ENCODE measurements at places on chromosomes 3 and 15. TPM values are rescaled to one million over a fixed set of nuclear protein-coding genes. Genes with fewer than 3 reads are reported as not detected.

Gene PPM1M
- 20.3 TPM for total RNA-seq

DNA sequence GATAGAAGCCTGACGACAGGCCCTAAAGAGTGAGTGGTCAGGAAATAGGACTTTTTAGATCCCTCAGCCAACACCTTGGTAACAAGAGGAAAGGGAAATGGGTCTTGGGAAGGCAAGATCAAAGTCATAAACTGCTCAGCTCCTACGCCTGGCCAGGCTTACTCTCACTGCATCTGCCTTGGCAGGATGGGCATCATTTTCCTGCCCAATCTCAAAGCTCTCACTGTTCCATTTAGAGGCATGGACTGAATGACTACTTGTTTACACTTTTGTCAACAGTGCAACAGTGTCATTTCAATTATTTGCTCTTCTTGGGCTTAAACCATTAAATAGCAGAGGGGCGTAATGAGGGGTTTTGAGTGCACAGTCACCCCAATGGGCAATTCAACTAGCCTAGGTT is 808.7 kb downstream of the GRM7 start:
- H3K36me3 ChIP-seq: no peaks in the 10 kb centered on the region
- H3K4me1 ChIP-seq: no peaks in the 10 kb centered on the region
- no peaks in the 10 kb centered on the region for H3K27me3 ChIP-seq
- no peak overlapping the region for H3K27ac ChIP-seq
- H3K4me3 ChIP-seq: no peak overlapping the region

Gene SYNM
- 54.0 TPM for total RNA-seq

Gene APH1B
- total RNA-seq: 13.2 TPM

- no peaks in the 10 kb centered on the region for H3K36me3 ChIP-seq
- no peak overlapping the region for H3K27ac ChIP-seq
- H3K4me3 ChIP-seq: no peak overlapping the region
- H3K4me1 ChIP-seq: peaks cover 7% of the 10 kb centered on the region
- H3K27me3 ChIP-seq: no peaks in the 10 kb centered on the region
- no peak for DNase-seq
Observed at GRCh38 chr3:186105543-186105942, 3.3 kb downstream of the ETV5 start.

DNA sequence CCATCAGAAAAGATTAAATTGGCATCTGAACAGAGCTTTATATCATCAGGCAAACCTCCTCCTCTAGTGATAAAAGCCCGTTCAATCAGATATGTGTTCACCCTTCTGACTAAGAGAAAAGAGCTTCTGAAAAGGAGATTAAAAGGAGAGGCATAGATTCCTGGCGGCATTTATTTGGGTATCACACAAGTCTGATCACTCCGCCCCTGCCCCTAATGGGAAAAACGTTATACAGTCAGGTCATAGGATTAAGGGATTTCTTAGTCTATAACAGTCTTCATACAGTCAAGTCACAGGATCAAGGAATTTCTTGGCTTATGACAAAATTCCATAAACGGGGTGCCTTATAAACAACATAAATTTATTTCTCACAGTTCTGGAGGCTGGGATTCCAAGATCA is 295.4 kb upstream of the SATB1 start:
- no peak for DNase-seq
- H3K4me1 ChIP-seq: no peaks in the 10 kb centered on the region
- H3K27me3 ChIP-seq: no peaks in the 10 kb centered on the region
- H3K36me3 ChIP-seq: no peaks in the 10 kb centered on the region
- no peak overlapping the region for H3K4me3 ChIP-seq

Gene GOLGA6B
- 0.15 TPM for total RNA-seq

DNA sequence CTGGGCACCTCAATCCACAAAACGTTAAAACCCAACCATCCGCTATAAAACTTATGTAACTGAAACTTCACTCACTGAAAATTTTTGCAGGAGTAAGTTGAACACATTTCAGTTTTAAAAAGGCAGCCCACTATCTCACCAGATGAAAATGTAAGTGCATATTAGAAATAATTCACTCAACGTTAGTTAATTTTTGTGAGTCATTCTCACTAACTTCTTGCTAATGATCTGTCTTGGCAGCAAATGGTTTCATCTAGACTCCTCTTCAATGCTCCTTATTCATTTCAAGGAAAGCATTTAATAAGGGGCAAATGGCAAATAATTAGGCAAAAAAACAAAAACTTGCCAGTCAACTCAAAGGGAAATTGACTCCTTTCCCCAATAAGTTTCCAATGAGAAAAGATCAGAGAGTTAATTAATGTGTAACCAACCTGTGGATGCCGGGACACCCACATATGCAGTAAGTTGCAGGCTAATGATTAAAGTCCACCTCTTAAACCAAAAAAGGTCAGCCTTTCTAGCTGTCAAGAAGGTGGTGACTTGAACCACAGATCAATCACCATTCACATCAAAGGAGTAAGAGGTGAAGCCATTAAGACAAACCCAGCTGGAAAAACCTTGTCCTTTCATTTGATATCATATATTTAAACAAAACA is 22.9 kb upstream of the PRICKLE2 start:
- no peak overlapping the region for H3K4me3 ChIP-seq
- H3K27ac ChIP-seq: no peak overlapping the region
- H3K27me3 ChIP-seq: no peaks in the 10 kb centered on the region
- no peak for DNase-seq
- H3K36me3 ChIP-seq: no peaks in the 10 kb centered on the region

Gene GABRR3
- not detected for total RNA-seq

GRCh38 chr3:177724020-177724638 is 526.8 kb upstream of the TBL1XR1 start:
- H3K27me3 ChIP-seq: no peaks in the 10 kb centered on the region
- no peaks in the 10 kb centered on the region for H3K36me3 ChIP-seq
- no peak overlapping the region for H3K27ac ChIP-seq
- H3K4me1 ChIP-seq: peaks cover 7% of the 10 kb centered on the region
- H3K4me3 ChIP-seq: no peak overlapping the region

DNA sequence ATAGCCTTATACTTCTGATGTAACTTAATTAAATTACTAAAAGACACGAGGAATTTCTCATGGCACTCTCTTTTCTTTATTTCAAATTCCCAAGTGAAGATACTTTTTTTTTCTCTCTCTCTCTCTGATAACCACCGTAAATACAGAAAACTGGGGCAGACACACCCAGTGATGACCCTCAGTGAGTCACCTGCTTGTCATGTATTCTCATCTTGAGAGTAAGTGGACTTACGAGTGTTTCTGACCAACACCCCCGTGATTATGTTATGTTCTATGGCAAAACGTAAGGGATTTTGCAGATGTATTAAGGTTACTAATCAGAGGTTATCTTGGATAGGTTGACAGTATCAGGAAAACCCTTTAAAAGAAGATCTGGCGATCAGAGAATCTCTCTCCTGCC is 348.8 kb upstream of the ZNF717 start:
- no peaks in the 10 kb centered on the region for H3K27me3 ChIP-seq
- no peaks in the 10 kb centered on the region for H3K4me1 ChIP-seq
- no peak overlapping the region for H3K27ac ChIP-seq
- H3K36me3 ChIP-seq: peaks cover 3% of the 10 kb centered on the region

DNA sequence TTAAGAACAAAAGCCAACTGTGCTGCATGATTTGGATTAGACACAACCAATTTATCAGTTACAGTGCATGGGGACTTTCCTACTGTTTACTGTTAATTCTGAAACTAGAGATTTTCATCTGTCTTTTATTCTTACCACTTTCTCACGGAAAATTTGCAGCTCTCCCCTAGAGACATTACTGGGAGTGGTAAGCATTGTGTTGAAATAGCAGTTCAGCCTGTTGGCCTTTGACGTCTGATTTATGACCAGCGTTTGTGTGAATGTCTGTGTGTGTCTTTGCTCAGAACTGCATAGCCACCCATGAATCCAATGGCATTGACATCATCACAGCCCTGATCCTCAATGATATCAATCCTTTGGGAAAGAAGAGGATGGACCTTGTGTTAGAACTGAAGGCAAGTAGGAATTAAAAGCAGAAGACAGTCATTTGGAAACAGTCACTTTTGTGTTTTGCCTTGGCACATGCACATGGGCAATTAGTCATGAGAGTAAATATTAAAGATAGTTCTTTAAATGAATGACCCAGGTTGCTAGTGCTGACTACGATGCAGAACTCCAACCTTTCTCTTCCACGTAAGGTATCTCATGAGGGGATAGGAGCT is 202.2 kb upstream of the BHLHE40 start:
- no peak overlapping the region for H3K27ac ChIP-seq
- H3K36me3 ChIP-seq: no peaks in the 10 kb centered on the region
- no peak for DNase-seq

- H3K36me3 ChIP-seq: no peaks in the 10 kb centered on the region
- H3K27ac ChIP-seq: no peak overlapping the region
- no peaks in the 10 kb centered on the region for H3K4me1 ChIP-seq
- DNase-seq: no peak
- H3K4me3 ChIP-seq: no peak overlapping the region
Observed at GRCh38 chr3:49617390-49618013, 56.6 kb upstream of the APEH start.

Gene GOLGA6D
- not detected for total RNA-seq

DNA sequence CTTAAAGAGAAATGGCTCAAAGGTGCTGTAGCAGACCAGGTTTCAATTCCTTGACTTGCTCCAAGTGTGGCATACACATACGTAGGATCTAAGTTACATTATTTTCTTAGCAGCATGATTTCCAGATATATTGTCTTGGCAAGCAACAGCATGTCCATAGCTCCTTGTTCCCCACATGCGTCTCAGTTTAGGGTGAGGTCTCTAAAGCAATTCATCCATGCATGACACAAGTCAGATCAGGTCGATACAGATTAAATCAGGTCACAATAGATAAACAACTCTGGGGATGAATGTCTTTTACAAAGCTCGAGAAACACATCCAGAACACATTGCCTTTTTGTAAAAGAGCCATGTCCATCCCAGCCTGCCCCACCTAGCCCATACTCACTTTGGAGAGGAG is 108.9 kb upstream of the ABHD17C start:
- DNase-seq: no peak
- no peaks in the 10 kb centered on the region for H3K4me1 ChIP-seq
- H3K36me3 ChIP-seq: no peaks in the 10 kb centered on the region
- no peak overlapping the region for H3K4me3 ChIP-seq

Gene EPHA3
- 6.9 TPM for total RNA-seq

GRCh38 chr3:32249184-32249782 is 10.8 kb downstream of the CMTM8 start:
- H3K27ac ChIP-seq: no peak overlapping the region
- DNase-seq: no peak
- no peaks in the 10 kb centered on the region for H3K27me3 ChIP-seq
- no peak overlapping the region for H3K4me3 ChIP-seq
- no peaks in the 10 kb centered on the region for H3K4me1 ChIP-seq

GRCh38 chr3:47974974-47975470 is 41.2 kb downstream of the MAP4 start:
- no peaks in the 10 kb centered on the region for H3K36me3 ChIP-seq
- no peak for DNase-seq
- no peak overlapping the region for H3K4me3 ChIP-seq
- H3K4me1 ChIP-seq: no peaks in the 10 kb centered on the region
- no peaks in the 10 kb centered on the region for H3K27me3 ChIP-seq

- no peak overlapping the region for H3K4me3 ChIP-seq
- no peak overlapping the region for H3K27ac ChIP-seq
- no peak for DNase-seq
Observed at GRCh38 chr15:81814882-81815455, 230.8 kb downstream of the MEX3B start.

DNA sequence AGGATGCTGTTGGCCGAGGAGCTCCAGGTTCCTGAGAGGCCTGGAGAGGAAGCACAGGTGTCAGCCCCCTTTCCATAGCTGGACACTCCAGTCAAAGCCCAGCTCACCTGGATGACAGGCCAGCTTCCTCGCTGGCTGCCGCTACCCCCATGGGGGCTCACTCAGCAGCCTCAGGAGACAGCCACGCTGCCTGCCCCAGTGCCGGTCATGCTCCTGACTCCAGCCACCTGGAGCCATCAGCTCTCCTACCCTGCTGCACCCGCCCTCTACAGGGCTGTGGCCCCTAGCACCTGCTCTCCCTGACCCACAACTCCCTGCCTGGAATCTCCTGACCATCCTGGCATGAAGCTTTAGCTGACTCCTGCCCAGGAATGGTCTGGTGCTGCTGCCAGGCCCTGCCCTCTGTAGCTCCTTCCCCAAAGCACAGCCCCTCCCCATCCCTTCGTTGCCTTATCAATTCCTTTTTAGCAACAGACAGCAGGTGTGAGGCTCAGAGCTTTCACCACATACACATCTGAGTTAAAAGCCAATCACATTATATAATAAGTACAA is 94.2 kb downstream of the NUP210 start:
- no peak for DNase-seq
- no peaks in the 10 kb centered on the region for H3K4me1 ChIP-seq
- no peak overlapping the region for H3K27ac ChIP-seq

DNA sequence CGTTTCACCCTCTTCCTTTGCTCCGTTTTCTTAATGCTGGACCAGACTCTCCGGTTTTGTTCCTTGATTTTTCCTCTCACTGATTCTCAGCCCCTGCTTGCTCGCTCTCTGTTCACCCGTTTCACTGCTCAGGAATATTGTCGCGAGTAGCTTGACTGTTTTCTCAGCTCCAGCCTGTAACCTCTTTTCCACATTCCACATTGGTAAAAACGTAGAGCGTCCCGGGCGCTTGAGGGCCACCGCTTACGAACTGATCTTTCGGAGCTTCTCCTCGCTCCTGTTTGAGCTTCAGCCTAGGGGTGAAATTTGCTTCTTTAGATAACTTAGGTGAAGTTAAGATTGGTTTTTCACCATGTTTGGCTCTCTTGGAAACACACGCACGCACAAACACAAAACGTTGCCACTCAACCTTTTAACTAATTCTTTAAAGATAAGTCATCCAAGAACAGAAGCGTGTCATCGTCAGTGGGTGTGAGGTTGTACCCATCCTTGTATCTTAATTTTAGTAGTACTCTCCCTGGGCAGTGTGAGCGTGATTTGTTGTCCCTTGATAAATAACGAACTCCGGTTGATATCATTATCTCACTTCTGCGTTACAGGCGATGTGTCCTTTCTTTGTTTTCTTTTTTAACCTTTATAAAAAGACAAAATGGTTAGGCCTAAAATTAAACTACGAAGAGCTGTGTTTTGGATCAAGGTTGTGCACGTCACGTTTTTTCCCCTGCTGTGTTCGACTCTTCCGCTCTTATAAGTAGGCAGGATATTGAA is 1.0 kb downstream of the PAK2 start:
- DNase-seq: peak; percentile 53
- no peaks in the 10 kb centered on the region for H3K27me3 ChIP-seq
- peaks cover 7% of the 10 kb centered on the region for H3K4me1 ChIP-seq
- peak overlapping the region; percentile 96 for H3K4me3 ChIP-seq
- no peaks in the 10 kb centered on the region for H3K36me3 ChIP-seq
- peak overlapping the region; percentile 91 for H3K27ac ChIP-seq

GRCh38 chr3:140828585-140828984 is 113.1 kb upstream of the SLC25A36 start:
- DNase-seq: no peak
- H3K27me3 ChIP-seq: no peaks in the 10 kb centered on the region
- no peak overlapping the region for H3K27ac ChIP-seq
- H3K4me1 ChIP-seq: no peaks in the 10 kb centered on the region
- H3K4me3 ChIP-seq: no peak overlapping the region

Gene INKA1
- 4.6 TPM for total RNA-seq
